Bronchial smooth muscle cell (primary cell): ENCODE measurements at places on chromosomes 5 and 9. TPM values are rescaled to one million over a fixed set of nuclear protein-coding genes. Genes with fewer than 3 reads are reported as not detected.

TTC39B gene
- total RNA-seq, result 6.9 and 9.1 TPM in 2 replicates

ORM2 gene
- total RNA-seq, result not detected in 2 replicates

PIP5K1B gene
- total RNA-seq, result not detected in 2 replicates

KIF3A gene
- total RNA-seq, result 9.6 and 9.9 TPM in 2 replicates

SGCD gene
- 4.4 and 10.2 TPM in 2 replicates for total RNA-seq

SEPTIN8 gene
- 39.7 and 67.2 TPM in 2 replicates for total RNA-seq

CTXN3 gene
- not detected in 2 replicates for total RNA-seq

OR13F1 gene
- total RNA-seq, result not detected in 2 replicates

OR1J2 gene
- total RNA-seq, result not detected in 2 replicates

ZNG1F gene
- 5.0 and 6.5 TPM in 2 replicates for total RNA-seq

CDH6 gene
- 62.3 and 85.1 TPM in 2 replicates for total RNA-seq

SPINK1 gene
- total RNA-seq, result not detected in 2 replicates

SLC36A2 gene
- total RNA-seq, result not detected in 2 replicates

LRRC8A gene
- 21.0 and 27.0 TPM in 2 replicates for total RNA-seq

SLC2A6 gene
- total RNA-seq, result 4.3 and 5.7 TPM in 2 replicates
